ENCODE measurements at places on chromosomes 7 and 10. TPM values are rescaled to one million over a fixed set of nuclear protein-coding genes. Genes with fewer than 3 reads are reported as not detected.

The USP6NL gene
- polyA plus RNA-seq, result 8.9 TPM

The GGCT gene
- 20.8 TPM for polyA plus RNA-seq

The BMPER gene
- polyA plus RNA-seq, result 20.0 TPM

The MLXIPL gene
- 0.32 TPM for polyA plus RNA-seq

The YKT6 gene
- polyA plus RNA-seq, result 170 TPM

The NXPH1 gene
- not detected for polyA plus RNA-seq

The HABP2 gene
- polyA plus RNA-seq, result not detected

DNA sequence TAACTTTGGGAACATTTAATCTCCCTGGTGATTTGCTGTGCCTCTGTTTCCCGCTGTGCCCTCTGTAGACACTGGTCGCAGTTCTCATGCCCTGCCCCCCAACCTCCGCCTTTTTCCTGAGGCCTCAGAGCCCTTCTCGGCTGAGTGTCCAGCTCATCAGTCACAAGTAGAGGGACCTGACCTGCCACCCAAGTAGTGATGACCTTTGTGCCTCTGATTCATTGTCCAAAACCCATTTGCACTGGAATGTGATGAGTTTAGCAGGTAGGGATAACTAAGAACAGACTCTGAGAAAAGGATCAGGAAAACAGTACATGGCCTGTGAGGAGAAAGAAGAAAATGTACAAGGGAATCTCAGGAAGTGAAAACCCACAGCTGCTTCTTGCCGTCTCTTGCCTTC is 58.8 kb downstream of the LANCL2 start:
- peaks cover 20% of the 10 kb centered on the region for H3K36me3 ChIP-seq
- no peak overlapping the region for H3K4me3 ChIP-seq
- no peaks in the 10 kb centered on the region for H3K4me1 ChIP-seq
- H3K27me3 ChIP-seq, result no peaks in the 10 kb centered on the region
- no peak overlapping the region for H3K27ac ChIP-seq

DNA sequence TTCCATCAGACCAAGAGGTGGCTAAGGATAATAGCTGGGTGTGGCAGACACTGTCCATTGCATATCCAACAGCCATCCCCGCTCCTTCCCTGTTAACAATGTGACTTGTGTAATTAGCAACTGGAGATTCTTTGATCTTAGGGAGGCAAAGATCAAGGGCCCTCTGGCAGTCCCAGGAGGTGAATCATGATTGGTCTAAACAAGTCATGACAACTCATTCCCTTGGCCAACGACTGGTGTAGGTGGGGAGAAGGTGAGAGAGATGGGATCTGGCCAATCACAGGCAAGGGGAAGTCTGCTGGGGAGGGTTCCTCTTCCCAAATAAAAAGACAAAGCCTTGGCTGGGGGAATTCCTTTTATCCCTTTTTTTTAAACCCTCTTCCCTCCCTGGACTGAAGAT is 46.2 kb upstream of the COMTD1 start:
- H3K27ac ChIP-seq, result no peak overlapping the region
- no peaks in the 10 kb centered on the region for H3K4me1 ChIP-seq
- H3K4me3 ChIP-seq, result no peak overlapping the region
- H3K27me3 ChIP-seq, result peaks cover 11% of the 10 kb centered on the region
- no peak for DNase-seq
- H3K36me3 ChIP-seq, result no peaks in the 10 kb centered on the region

DNA sequence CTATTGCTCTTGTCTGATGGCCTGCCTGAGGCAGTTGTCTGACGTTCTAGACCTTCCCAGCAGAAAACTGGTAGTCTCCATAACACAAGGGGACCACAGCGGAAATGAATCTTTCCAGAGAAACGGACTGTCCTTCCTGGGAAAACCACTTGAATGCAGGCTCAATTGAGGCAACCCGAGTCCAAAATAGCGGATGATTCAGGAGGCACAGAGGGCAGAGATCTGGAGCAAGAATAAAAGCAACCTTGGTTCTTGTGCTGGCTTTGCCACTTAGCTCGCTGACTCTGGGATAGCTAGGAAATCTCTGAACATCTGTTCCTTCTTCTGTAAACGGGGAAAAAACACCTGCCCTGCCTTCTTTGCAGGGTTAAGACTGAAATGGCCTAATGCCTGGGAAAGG is 178.8 kb downstream of the NEURL1 start:
- H3K27ac ChIP-seq, result no peak overlapping the region
- no peaks in the 10 kb centered on the region for H3K27me3 ChIP-seq
- no peaks in the 10 kb centered on the region for H3K36me3 ChIP-seq
- no peak overlapping the region for H3K4me3 ChIP-seq

DNA sequence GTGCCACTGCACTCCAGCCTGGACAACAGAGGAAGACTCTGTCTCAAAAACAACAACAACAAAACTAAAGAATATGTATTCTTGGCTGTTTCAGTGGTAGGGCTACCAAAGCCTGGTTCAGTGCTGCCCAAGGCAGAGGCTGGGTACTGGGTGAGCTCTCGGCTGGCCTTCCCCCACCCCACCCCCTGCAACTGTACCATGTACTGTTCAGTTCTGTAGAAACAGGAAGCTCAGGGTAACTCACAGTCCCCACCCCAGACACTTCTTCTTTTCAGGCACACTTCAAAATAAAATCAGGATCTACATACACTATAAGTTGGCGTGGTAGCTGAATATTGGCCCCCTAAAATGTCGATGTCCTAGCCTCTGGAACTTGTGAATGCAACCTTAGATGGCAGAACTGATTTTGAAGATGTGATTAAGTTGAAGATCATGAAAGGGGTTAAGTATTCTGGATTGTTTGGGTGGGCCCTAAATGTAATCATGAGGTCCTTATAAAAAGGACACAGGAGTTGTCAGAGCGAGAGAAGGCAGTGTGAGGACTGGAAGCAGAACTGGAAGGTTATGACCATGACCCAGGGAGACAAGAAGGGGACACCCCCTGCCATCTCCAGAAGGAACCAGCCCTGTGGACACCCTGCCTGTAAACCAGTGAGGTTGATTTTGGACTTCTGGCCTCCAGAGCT is 31.2 kb downstream of the TBXAS1 start:
- H3K36me3 ChIP-seq, result no peaks in the 10 kb centered on the region
- H3K4me1 ChIP-seq, result no peaks in the 10 kb centered on the region
- DNase-seq, result no peak

DNA sequence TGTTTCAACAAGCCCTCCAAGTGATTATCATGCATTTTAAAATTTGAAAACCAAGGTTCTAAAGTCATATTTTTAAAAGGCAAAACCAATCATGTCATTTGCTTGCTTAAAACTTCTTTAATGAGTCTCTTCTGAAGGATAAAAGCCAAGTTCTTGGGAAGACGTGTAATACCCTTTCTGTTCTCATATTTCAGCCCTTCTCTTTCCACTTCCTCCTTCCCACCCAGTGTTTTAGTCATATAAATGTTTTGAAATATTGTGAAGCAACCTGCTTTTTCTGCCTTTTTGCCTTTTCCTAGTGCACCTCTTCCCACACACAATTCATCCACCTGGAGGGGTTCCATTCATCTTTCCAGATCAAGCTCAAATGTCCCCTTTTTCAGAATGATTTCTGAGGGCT is 211.1 kb upstream of the LRRTM3 start:
- no peak overlapping the region for H3K4me3 ChIP-seq
- H3K4me1 ChIP-seq, result no peaks in the 10 kb centered on the region
- no peak overlapping the region for H3K27ac ChIP-seq
- no peaks in the 10 kb centered on the region for H3K27me3 ChIP-seq

- no peaks in the 10 kb centered on the region for H3K36me3 ChIP-seq
- H3K27ac ChIP-seq, result no peak overlapping the region
- DNase-seq, result no peak
- H3K4me1 ChIP-seq, result no peaks in the 10 kb centered on the region
- H3K4me3 ChIP-seq, result no peak overlapping the region
Observed at GRCh38 chr7:23539494-23539907, 7.7 kb upstream of the TRA2A start.

DNA sequence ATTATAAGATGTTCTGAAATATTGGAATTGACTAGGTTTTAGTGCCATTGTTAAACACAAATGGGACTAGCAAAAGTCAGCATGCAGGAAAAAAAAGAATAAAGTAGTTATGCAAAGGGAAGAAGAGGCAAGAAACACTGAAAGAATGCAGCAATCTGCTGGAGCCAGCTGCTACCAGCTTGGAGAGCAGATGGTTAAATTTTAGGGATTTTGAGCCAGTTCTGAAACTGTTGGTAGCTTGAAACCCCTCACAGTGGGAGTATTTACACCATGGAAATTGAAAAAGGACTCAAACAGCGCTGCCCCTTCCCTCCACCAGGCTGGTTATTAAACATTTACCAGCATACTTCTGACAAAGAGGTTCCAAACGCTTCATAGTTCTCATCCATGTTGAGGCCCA is 41.0 kb downstream of the SCRN1 start:
- H3K27me3 ChIP-seq, result no peaks in the 10 kb centered on the region
- no peak overlapping the region for H3K4me3 ChIP-seq
- peaks cover 80% of the 10 kb centered on the region for H3K36me3 ChIP-seq
- H3K4me1 ChIP-seq, result no peaks in the 10 kb centered on the region

DNA sequence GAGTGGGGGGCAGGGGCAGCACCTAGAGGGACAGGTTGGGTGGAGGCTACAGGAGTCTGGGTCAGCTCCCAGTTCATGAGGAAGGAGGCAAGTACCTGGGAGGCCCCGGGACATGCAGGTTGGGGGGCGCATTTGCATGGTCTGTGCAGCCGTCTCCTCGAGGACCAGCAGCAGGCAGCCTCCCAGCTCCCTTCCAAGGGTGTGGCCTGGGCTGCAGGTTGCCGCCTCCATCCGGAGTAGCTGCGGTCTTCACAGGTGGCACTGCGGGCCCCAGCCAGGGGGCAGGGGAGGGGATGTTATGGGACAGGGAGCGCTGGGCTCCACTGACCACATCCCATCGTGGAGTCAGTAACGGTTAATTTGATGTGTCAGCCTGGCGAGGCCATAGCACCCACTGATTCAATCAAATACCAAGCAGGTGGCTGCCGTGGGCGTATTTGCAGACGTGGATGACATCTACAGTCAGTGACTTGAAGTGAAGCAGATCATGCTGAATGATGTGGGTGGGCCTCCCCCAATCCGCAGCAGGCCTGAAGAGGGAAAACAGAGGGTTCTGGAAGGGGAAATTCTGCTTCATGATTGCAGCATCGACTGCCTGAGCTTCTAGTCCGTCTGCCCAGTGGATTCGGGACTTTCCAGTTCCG is 81.6 kb downstream of the PRKAG2 start:
- H3K4me3 ChIP-seq, result no peak overlapping the region
- H3K27ac ChIP-seq, result no peak overlapping the region
- no peaks in the 10 kb centered on the region for H3K36me3 ChIP-seq
- DNase-seq, result no peak
- H3K27me3 ChIP-seq, result no peaks in the 10 kb centered on the region
- H3K4me1 ChIP-seq, result peaks cover 19% of the 10 kb centered on the region

- H3K4me1 ChIP-seq, result peaks cover 2% of the 10 kb centered on the region
- H3K27ac ChIP-seq, result no peak overlapping the region
- H3K36me3 ChIP-seq, result no peaks in the 10 kb centered on the region
Observed at GRCh38 chr10:87852089-87852488, 11.2 kb downstream of the KLLN start.

DNA sequence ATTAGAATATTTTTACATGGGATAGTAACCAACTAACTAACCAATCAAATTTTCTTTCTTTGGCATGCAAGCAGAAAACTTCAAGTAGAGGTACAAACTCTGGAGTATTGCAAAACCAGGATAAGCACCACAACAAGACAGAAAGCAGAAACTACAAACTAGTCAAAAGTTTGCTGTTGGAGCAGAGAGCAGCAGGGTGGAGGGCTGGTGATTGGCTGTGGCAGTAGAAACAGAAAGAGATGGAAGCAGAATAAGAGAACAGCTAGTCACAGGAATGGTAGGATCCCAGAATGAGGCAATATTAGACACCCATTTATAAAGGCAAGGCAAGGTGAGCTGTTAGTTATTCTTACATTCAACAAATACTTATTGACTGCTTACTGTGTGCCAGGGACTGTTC is 6.8 kb upstream of the MACC1 start:
- H3K27ac ChIP-seq, result no peak overlapping the region
- DNase-seq, result no peak
- no peak overlapping the region for H3K4me3 ChIP-seq
- no peaks in the 10 kb centered on the region for H3K36me3 ChIP-seq

DNA sequence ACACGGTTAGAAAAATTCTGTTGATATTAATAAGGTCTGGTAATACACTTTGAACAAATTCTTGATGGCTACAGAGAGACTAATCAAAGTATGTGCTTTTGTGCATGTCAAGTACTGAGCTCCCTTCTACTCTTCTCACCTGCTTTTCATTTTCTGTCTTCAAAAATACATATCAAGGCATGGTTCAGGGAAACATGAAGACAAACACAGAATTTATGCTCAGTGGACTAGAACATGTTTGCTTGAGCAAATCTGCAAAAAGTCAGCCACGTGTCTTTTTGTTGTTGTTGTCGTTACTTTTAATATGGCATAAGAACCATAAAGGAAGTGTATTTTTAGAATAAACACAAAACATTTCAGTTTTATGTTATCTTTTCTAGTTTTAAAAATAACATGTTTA is 21.9 kb downstream of the CDK13 start:
- no peak for DNase-seq
- H3K4me3 ChIP-seq, result no peak overlapping the region
- no peak overlapping the region for H3K27ac ChIP-seq
- H3K36me3 ChIP-seq, result no peaks in the 10 kb centered on the region
- H3K4me1 ChIP-seq, result no peaks in the 10 kb centered on the region
- H3K27me3 ChIP-seq, result no peaks in the 10 kb centered on the region

DNA sequence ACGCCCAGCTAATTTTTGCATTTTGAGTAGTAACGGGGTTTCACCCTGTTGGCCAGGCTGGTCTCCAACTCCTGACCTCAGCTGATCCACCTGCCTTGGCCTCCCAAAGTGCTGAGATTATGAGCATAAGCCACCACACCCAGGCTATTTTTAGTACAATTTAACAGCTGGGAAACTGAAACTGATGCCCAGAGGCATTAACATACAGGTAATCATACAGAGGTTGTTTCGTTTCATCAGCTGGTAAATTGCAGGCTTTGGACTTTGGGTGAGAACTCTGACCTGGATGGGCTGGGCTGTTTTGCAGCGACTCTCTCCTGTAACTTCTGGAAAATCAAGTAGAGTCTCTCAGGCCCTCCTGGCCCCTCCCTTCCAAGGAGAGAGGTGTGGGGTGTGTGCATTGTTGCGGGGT is 6.2 kb upstream of the ACHE start:
- H3K4me1 ChIP-seq, result no peaks in the 10 kb centered on the region
- H3K36me3 ChIP-seq, result no peaks in the 10 kb centered on the region
- peaks cover 61% of the 10 kb centered on the region for H3K27me3 ChIP-seq
- no peak for DNase-seq

DNA sequence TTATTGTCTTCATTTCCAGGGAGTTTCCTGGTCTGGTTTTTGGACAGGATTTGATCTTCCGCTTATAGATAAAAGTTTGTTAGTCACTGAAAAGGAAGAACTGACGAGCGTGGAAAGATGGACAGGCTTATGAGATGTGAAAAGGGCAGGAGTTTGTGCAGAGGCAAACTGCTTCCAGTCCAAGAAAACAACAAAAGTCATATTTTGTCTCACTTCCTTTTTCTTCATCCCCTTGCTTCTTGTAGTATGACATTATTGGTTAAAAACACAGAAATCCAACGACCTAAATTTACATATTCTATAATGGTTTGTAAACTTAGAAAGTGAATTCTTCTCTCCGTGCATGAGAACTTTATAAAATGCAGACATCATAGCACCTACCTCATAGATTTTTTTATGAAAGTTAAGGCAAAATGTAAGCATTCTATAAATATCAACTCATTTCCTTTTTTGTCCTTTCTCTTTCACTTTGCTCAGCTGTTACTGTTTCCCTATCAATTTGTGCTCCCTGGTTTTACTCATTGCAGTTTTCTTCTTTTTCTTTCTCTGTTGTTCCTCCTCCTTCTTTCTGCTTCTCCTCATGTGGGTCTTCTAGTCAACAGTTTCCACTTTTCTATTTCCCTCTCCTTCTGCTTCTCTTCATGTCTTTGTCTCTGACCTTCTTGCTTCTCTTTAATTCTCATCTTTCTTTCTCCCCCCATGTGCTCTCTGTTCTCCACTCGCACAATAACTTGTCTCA is 370.2 kb downstream of the ARL4A start:
- no peaks in the 10 kb centered on the region for H3K36me3 ChIP-seq
- H3K4me1 ChIP-seq, result no peaks in the 10 kb centered on the region
- DNase-seq, result no peak
- no peak overlapping the region for H3K27ac ChIP-seq
